ENCODE measurements at places on chromosomes 13 and 19.

- DNase-seq = no peak
These were observed 129.9 kb downstream of the GPC6 start for GRCh38 chr13:93356469-93356868.

DNA sequence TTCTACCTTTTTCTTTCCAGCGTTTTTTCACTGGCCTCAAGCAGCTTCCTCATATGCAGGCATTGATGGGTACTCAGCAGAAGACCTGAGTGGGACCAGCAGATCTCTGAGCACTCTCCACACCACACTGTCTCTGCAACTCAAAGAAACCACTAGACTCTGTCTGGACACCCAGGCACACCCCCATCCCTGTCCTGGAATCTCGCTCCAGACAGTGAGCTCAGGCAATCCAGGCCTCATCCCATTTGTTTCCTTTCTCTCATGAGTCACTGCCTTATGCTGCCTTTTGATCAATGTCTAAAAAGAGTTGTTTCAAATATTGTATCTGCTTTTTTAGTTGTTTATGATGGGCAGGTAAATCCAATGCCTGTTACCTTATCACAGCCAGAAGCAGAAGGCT is 19.7 kb upstream of the POP4 start:
- no peak for DNase-seq

DNA sequence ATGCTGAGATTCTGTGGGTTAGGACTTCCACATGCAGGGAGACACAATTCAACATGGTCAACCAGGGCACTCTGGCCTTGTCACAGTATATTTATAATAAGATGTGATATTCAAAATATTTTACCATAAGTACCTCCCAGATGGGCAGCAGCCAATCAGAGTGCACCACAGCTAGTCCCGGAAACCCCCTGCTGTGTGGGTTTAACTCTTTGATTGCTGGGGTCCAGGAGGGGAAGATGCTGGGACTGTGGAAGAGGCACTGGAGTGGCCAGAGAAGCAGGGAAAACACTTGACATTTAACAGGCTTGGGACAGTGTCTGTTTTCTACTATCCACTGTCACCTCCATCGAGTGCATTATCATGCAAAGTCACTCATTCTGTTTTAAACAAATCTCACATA is 99.0 kb downstream of the MBNL2 start:
- DNase-seq = no peak

GRCh38 chr13:39879286-39880035 is 224.0 kb downstream of the COG6 start:
- no peak for DNase-seq

- DNase-seq = no peak
These were observed 367.6 kb upstream of the PRR20A start for GRCh38 chr13:56773148-56773547.

GRCh38 chr13:90049989-90050671 is 1297.4 kb upstream of the MIR17HG start:
- DNase-seq = no peak

DNA sequence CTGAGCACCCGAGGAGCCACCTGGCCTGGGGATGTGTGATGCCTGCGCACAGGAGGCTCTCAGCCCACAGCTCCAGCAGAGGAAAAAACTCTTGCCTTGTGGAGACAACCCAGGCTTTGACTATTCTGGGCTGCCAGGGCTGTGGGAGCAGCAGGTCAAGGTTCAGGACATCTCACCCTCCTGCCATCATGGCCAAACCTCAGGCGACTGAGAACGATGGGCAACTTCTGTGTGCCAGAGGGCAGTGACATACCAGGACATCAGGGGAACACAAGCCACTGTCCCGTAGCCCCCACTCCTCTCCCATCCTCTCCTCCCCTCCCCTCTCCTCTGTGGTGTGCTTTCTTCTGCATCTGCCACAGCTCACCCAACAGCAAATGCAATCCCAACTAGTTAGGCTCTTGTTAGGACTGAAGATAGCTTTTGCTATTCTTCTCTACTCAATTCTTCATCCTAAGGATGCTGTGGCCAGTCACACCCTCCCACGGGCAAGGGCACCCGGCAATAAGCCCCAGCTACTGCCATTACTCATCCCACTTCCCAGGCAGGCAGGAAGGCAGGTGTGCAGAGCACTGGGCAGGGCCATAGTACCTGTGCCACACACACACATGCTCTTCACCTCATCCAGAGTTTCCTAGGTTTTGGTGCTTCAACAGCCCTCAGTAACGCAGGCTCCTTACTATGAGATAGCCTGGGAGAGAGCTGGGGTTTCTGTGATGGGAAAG is 16.8 kb downstream of the ELL start:
- no peak for DNase-seq

DNA sequence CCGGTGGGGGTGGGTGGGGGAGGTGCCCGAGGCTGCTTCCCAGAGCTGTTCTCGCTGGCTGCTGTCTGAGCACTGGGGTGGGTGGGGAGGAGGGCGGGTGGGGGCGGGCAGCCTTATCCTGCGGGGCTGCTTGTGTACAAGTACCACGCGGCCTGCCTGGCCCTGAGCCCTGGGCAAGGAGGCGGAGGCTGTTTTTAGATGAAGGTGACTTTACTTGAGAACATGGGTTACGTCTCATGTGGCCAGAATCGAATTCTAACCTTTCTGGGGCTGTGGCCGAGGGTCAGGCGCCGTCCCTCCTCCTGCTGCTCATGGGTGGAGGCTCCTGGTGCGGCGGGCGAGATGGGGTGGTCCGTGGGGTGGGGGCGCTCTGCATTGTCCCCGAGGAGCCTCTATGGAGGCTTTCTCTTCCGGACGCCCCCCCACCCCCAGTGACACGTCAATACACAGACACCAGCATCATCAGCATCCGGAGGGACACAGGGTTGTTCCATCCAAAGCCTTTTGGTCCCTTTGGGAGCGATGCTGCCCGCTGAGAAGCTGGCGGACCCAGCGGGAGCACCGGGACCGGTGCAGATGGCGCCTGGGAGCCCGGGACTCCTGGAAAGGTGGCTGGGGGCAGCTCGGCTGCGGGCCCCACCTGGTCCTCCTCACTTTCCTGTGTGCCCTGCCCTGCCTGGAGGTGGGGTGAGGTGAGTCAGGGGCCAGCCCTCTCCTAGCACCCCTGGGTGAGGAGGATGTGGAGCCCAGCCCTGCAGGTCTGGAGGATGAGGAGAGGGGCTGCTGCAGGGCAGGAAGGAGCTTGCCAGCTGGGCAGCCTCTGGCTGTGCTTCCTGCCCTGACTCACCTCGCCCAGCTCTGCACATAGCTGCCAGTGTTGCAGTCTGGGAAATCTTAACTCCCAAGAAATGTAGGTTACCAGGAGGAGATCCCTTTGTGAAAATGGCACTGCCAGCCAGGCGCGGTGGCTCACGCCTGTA is 3.4 kb downstream of the BSG start:
- DNase-seq = peak; percentile 55

DNA sequence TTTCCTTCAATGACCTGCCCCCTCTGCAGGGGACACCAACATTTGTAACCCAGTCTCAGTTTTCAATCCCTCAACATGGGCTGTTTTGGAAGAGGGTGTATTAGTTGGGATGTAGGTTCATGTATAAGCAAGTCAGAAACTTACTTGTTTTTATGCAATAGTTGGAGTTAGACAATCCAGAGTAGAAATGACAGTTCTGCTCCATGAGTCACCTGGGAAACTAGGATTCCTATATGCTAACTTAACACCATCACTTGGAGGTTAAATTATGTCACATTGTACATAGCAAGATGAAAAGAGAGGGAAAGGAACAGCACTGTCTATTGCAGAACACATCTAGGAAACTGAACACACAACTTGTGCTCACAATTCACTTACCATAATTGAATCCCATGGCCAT is 436.4 kb downstream of the RFC3 start:
- no peak for DNase-seq

DNA sequence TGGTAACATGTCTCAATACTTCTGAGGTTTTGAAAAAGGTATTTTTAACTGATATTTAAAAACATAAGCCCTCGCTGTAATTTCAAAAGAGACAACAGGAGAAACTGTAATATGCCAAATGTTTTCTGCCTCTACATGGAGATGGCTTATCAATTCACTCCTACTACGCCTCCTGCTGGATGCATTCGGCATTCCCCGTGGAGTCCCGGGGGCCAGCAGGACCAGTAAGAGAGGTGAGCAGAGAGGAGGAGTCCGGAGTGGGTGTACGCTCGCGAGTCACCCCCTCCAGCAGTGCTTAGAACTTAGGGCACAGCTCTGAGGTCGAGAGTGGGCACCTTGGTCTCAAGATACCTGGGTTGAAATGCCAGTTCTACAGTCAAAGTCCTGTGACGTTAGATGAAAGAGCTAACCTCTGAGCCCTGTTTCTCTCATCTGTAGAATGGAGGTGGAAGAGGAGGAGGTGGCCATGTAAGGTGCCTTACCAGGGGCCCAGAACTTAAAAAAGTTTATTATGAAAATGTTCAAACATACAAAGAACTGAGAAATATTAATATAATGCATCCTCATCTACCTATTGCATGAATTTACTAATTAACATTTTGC is 110.2 kb downstream of the STK24 start:
- DNase-seq = no peak

DNA sequence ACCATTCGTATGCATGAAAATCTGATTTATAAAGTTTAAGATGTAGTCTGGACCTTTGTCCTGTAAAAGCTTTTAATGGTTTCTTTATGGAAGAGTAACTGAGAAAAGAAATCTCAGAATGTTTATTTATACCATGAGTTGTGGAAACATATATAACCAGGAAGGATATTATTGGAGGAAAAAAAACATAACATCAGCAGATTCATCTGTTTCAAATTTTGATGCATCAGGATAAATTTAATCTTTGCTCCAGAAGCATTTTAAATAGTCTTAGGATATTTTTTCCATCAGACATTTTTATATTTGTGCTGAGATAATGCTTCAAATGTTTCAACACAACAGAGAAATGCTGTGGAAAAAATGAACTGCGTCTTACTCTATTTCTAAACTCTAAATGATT is 31.2 kb upstream of the CSNK1A1L start:
- no peak for DNase-seq

Measured in body of pancreas (tissue), 4 donors.